Fibroblast of pulmonary artery (primary cell): ENCODE measurements at places on chromosomes 16 and 17.

- DNase-seq, result no peak
Measured at GRCh38 chr16:81487301-81487720, 42.7 kb downstream of the CMIP start.

GRCh38 chr17:7307686-7308624 lies 527 bp downstream of the EIF5A start:
- peak; percentile 35 for DNase-seq

DNA sequence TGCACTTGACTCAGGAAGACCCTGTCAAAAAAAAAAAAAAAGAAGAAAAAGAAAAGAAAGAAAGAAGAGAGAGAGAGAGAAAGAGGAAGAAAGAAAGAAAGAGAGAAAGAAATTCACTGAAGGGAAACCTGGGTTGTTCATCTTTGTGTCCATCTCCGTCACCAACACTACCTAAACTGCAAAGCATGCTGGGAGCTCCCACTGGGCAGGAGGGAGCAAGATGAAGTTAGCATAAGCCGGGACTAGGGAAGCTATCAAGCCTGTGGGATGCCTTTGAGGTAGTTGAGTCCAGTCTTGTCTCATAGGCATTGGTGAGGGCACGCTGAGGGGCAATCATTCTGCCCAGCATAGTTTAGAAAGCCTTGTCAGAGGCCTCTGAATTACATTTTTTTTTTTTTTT lies 7.6 kb upstream of the CBFB start:
- DNase-seq, result no peak

- no peak for DNase-seq
Measured at GRCh38 chr17:77640252-77640651, 318.3 kb upstream of the TNRC6C start.

- DNase-seq, result peak; percentile 52
Measured at GRCh38 chr17:3944485-3945388, 19.5 kb downstream of the ATP2A3 start.

DNA sequence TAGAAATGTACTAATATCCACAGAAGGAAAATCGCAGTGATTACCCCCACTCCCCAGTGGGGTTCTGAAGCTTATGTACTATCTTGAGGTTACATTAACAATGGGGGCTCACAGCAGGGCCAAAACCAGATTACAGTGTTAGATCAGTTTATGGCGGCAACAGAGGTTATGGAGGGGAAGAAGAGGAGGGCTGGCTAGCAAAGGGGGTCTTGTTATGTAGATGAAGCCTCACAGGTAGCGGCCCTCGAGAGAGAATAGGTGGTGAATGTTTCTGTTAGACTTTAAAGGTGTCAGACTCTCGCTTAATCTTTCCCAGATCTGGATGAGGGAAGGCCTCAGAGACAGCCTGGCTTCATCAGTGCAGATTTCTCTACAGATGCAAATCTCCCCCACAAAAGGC lies 22.2 kb downstream of the RNF112 start:
- DNase-seq, result no peak

DNA sequence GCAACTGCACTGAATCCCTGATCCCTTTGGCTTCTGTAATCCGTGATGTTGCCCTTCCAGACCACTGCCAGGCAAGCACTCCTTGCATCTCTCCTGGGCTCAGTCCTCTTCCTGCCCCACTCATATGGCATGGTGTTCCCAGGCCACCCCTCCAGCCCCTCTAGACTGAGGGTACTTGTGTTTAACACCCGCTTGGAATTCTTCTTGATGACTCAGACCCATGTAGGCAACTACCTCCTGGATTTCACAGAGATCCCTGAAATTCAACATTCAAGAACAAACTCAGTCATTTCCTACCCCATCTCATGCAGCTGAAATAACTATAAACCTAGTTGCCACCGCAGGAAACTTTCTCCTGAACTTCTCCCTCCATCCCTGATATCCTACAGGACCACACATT lies 541.9 kb upstream of the CDH11 start:
- DNase-seq, result no peak

GRCh38 chr17:64099543-64099942 lies 30.4 kb downstream of the ERN1 start:
- no peak for DNase-seq

GRCh38 chr16:27531826-27532800 lies 17.6 kb downstream of the GTF3C1 start:
- DNase-seq, result no peak

DNA sequence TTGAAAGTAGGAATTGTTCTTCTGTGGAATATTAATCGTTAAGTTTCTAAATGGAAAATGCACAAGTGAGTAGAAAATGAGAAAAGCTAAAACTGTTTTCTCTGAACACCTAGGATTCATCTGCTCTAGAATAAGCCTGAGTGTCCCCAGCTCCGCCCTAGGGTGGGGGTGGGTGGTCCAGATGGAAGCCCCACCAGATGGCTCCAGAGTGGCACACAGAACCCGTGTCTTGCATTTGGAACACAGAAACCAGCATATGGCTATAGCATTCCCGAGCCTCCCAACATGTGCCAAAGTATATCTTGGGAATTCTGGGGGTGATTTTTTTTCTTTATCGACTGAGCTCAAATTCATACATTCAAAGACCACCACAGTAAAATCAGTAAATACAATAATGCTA lies 517.7 kb upstream of the PSMD7 start:
- DNase-seq, result no peak
